Neural crest cell (in vitro differentiated cells): ENCODE measurements at places on chromosomes 16 and 17.
A peak's percentile ranks its signal among the peaks of the same experiment; 100 is the strongest.

DNA sequence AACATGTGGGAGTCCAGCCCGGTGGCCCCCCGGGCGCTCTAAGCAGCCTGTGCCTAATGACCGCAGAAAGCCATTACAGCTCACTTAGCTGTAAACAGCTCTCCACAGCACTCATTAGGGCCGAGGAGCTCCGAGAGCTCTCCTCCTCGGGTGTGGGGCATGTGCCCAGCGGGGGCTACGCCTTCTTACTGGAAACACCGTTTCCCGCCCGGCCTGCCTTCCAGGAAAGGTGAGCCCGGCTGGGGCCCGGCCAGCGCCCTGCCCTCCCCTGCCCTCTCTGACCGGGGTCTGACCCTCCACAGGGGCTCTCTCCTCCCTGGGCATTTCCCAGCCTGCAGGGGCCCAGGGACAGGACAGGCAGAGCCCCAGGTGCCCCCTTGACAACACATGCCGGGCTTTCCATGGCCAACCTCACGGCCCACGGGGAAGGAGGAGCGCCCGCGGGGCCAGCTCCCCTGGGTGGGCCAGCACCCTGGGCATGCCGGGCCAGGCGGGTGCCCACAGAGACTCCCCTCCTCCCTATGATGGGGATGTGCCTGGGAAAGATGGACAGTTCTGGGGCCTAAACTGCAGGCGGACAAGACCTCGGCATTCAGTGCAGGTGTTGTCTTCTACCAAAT is 72.6 kb downstream of the SDK2 start:
- no peak for DNase-seq

DNA sequence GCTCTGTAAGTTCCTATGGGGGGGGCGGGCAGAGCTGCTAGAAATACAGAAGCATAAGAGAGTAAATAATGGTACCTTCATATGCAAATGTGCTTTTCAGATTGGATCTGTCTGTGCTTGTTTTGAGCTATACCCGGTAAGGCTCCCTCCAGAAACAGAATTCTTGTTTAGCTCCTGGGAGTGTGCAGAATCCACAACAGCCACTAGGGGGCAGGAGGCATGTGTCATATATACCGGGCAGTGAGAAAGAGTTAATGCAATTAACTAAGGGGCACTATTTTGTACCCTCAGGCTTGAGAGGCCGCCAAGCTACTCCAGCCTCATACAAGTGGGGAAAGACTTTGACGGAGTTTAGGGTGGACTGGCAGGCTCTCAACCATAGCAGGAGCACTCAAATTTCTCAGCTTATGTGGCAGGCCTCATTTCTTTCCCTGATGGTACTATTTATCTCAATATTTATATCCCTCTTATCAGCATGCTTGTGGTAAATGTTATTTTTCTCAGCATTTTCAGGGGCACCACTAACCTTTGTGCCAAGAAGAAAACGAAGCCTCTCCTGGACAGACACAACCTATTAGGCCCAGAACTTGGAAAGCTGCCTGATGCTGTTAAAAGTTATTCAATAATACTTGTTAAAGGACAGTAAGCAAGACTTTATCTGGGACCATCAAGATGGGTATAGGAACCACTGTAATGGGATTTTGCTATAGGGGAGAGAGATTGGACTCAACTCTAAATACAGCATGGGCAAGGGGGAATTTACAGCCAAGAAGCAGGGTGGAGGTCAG is 10.7 kb upstream of the CENPV start:
- DNase-seq = peak; percentile 74

GRCh38 chr17:38762231-38762630 is 9.7 kb downstream of the PSMB3 start:
- DNase-seq = no peak

DNA sequence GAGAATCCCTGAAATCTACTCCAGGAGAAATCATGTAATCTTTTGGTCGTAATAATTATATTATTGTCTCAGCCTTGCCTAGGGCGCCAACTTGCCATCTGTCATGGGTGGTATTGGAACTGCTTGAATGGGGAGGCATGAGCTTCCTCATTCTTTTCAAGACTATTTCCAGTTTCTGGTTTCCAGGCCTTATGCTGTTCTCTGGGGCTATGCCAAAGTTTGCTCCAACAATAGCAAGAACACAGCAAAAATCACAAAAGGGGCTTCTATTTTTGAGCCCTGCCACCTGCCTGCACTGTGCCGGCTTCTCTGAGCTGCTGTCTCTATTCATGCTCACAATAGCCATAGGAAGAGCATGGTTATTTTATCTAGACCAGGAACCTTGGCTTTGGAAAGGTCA is 111.7 kb downstream of the SPECC1 start:
- DNase-seq = no peak

DNA sequence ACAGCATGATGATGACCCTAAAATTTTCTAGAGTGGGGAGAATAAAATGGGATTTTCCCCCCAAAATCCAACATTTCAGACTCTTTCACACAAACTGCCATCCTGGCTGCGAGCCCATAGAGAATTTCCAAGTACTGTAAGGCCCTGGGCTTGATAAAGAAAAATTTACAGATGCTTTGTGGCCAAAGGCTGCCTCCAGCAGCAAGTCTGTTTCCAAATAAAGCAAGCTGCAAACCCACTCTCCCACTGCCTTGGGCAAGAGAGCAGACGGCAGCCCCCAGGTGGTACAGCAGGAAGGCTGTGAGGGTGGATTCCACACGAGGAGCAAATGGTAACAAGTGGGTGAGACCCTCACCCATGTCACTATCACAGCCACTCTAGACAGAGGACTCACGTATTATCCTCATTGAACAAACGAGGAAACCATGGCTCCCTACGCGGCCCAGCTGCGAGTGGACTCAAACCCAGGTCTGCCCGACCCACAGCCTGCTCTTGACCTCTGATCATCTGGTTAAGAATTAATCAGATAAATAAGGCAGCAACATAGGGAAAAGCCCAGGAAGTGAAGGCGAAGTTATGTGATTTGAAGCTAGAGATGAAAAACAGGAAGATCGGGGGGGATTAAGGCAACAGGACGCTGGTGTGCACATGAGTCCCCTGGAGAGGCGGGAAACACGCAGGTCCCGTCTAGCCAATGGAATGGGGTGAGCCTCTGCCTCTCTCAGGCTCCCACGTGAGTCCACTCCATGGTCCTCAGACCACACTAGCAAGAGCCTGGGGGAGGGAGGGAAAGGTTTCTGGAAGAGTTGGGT is 37.4 kb downstream of the AXIN2 start:
- DNase-seq = no peak

DNA sequence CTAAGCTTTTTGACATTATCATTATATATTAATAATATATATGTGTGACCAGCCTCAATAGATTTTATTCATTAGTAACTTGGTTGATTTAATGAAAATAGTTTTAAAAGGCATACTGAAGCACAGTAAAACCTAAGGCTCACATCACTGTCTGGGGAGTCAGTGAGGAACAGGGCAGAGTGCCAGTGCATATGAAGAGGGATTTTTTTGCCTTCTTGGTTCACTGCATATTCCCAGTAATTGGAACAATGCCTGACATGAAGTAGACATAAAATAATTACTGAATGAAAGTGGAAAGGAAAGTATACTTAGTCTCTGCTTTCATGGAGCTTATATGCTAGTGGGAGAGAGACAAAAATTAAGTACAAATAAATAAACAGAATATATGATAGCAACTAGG is 81.1 kb downstream of the FTO start:
- no peak for DNase-seq

- DNase-seq = no peak
Measured at GRCh38 chr17:70691150-70691549, 521.8 kb downstream of the KCNJ2 start.

- no peak for DNase-seq
Measured at GRCh38 chr16:1747934-1748333, 23.4 kb downstream of the NME3 start.

DNA sequence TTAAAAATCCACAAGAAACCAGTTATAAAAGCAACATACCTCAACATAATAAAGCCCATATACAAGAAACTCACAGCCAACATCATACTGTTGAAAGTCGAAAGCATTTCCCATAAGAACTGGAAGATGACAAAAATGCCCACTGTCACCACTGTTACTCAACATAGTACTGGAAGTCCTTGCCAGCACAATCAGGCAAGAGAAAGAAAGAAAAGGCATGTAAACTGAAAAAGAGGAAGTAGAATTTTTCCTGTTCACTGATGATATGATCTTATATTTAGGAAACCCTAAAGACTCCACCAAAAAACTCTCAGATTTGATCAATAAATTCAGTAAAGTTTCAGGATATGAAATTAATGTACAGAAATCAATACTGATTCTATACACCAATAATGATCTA is 45.1 kb downstream of the AHSP start:
- no peak for DNase-seq

DNA sequence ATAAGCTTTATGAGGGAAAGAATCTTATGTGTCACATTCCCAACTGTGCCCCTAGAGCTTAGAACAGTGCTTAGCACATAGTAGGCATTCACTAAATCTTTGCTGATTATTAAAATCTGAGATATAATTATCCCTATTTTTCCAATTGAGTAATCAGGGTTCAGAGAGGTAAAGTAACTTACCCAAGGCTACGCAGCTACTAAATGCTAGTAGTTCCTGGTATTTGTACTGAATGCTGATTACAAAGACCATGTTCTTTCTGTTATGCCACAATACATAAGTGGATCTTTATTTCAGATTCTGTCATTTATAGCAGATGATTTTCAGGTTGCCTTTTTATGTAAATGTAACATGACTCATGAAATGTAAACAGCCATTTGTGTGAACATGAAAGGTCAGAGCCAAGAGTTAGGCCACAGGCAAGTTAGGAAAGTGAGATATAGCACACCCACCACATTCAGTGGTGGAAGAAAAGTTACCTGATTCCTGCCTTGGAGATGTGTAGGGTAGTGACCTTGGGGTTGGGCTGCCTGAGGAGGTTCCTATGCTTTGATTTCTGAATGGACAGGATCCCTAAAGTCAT is 77.2 kb downstream of the FTO start:
- no peak for DNase-seq

GRCh38 chr16:85901773-85902365 is 2.9 kb downstream of the IRF8 start:
- DNase-seq = no peak

DNA sequence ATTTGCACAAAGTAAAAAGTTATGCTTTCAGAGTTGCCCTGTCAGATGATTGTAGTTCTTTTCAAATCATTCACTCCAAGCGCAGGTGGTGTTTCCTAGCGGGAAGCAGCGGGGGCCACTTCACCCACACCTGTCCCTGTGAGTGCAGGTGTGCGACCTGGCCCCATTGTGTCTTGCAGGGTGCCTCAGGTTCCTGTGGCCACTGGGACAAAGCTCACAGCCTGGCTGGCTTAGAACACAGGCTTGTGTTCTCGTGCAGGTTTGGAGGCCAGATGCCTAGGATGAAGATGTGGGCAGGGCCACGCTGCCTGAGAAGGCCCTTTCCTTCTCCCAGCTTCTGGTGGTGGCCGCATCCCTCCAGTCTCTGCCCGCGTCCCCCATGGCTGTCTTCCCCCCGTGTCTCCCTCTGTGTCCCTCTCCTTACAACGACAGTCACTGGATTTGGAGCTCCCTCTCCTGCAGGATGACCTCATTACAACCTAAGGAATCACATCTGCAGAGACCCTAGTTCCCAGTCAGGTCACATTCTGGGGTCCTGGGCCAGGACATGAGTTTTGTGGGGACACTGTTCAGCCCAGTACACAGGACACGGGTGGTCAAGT is 90.5 kb downstream of the NPIPB11 start:
- DNase-seq = no peak

DNA sequence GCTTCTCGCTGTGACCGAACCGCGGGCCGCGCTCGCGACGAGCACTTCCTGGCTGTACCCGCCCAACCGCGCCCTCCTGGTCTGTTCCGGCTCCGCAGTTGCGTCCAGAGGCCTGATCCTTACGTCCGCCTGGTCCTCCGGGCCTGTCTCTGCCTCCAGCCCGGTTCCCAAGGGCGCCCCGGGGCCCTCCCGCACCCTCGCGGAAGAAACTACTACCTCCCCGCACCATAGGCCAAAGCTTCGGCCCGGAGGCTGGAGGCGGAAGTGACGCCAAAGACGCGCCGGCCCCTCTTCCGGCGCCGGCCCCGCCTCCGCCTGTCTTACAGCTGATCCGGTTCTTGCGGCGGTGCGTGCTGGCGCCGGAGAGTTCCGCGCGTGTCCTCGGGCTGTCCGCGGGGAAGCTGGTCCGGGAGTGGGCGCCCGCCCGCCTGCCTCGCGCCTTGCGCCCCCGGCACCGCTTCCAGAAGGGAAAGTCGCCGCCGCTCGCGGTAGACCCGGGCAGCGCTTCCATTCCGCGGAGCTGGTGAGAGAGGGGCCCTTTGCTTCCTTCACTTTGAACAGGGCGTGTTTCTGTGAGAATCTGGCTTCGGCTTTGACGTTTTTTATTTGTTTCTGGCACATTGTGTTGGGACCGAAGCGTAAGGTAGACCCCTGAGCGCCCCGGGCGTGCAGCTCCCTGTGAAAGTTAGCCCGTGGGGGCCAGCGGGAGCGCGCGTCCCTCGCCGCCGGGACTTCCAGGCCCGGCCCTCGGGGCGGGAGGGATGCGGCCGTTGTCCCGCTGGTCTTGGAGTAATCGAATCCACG is at the start of gene ZNF778:
Gene ZNF778 (plus strand): TSS at position 316 of the 804 bp plus-strand sequence. CDS start 3,425 bp downstream, outside the sequence.
- DNase-seq = peak; percentile 57

GRCh38 chr16:30771726-30772125 is 9.6 kb downstream of the RNF40 start:
- DNase-seq = no peak

- DNase-seq = no peak
Measured at GRCh38 chr16:11391576-11391975, 46.3 kb downstream of the RMI2 start.

- DNase-seq = no peak
Measured at GRCh38 chr16:13335879-13336278, 434.5 kb downstream of the SHISA9 start.

- no peak for DNase-seq
Measured at GRCh38 chr17:67358612-67359011, 7.8 kb downstream of the PSMD12 start.

DNA sequence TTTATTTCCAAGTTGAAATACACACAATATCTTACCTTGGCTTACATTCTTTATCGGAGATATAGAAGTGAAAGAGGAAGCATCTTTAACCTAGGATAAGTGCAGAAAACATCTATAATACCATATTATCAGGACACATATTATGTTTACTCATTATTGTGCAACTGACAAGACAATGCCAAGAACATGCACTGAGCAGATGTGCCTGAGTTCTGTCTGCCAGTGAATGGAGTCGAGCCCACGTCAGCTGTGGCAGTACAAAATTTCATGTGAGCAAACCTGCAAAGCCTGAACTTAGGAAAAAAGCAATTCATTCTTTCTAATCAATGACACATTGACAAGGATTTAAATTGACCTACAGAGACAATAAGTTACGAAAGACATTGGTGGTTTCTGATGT is 154.4 kb downstream of the AXIN2 start:
- DNase-seq = no peak

- DNase-seq = no peak
Measured at GRCh38 chr17:79948406-79948944, 87.2 kb downstream of the TBC1D16 start.

DNA sequence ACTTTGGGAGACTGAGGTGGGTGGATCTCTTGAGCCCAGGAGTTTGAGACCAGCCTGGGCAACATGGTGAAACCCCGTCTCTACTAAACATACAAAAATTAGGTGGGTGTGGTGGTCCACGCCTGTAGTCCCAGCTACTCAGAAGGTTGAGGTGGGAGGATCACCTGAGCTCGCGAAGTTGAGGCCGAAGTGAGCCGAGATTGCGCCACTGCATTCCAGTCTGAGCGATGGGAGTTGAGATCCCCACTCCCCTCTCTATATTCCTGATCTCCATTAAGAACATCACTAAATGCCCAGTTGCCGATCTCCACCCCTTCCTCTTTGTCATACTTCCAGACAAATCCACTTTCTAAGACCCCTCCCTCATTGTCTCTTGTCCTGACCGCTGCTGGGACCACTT is 24.3 kb upstream of the ZNF652 start:
- no peak for DNase-seq

- DNase-seq = no peak
Measured at GRCh38 chr17:63189930-63190329, 223.9 kb downstream of the TANC2 start.
